ENCODE measurements at places on chromosomes 4 and X. TPM values are rescaled to one million over a fixed set of nuclear protein-coding genes. Genes with fewer than 3 reads are reported as not detected.

The CPLX1 gene
- 4.6 TPM for total RNA-seq

The BEND2 gene
- not detected for total RNA-seq

The ITGB1BP2 gene
- 4.4 TPM for total RNA-seq

The MAGEE2 gene
- not detected for total RNA-seq

- no peak for DNase-seq
Observed at GRCh38 chrX:53316111-53316859, 34.9 kb upstream of the IQSEC2 start.

DNA sequence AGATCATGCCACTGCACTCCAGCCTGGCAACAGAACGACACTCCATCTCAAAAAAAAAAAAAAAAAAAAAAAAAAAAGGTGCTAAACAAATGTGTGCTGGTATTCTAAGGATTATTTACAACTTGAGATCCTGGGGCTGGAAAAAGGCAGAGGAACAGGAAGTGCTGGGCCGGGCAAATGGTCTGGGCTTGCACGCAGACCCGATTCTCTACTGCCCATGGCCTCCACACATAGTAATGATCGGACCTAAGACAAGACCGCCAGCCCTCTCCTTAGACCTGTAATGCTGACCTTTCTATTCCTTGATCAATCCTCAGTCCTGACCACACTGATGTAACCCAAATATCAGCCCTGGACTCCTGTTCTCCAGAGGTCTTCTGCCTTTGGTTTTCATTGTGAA, 67.8 kb downstream of the EFNB1 start:
- DNase-seq: no peak

- DNase-seq: no peak
Observed at GRCh38 chrX:98379134-98379533, 1495.4 kb downstream of the RPA4 start.

- no peak for DNase-seq
Observed at GRCh38 chr4:101183666-101184373, 163.5 kb downstream of the PPP3CA start.

DNA sequence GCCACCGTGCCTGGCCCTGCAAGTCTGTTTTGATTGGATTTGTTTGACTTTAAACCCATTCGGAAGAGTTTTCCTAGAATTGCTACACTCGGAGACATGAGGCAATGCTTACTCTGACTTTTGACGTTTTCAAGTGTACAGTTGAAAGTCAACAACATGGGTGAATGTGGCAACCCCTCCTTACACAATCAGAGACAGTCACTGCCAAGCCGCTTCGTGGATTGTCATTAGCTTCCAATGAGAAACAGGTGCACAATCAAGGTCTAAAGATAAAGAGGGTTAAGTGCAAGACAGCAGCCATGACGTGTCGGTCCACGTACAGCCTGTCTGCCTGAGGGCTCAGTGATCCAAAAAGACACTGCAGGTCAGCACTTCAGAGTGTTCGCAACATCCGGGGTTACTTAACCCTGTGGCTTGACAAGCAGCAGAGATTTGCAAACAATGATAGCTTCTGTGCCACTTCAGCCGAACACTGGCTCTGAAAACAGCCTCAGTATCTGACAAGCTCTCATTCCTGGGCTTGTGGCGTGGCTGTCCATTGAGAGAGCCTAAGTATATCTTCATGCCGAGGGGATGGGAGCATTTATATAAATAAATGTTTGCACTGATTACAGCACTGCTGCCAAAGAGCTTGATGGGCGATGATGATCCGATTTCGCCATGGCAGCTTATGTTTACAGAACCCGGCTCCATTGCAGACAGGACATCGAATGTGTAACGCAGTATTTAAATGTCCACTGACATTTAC, 180.0 kb downstream of the DHRSX start:
- DNase-seq: no peak

- no peak for DNase-seq
Observed at GRCh38 chr4:57220734-57221133, 110.5 kb upstream of the IGFBP7 start.

Data from mesothelial cell of epicardium (in vitro differentiated cells).